ENCODE measurements at places on chromosomes 4 and X.

- no peak for DNase-seq
Observed at GRCh38 chrX:39896951-39897740, 200.6 kb downstream of the BCOR start.

DNA sequence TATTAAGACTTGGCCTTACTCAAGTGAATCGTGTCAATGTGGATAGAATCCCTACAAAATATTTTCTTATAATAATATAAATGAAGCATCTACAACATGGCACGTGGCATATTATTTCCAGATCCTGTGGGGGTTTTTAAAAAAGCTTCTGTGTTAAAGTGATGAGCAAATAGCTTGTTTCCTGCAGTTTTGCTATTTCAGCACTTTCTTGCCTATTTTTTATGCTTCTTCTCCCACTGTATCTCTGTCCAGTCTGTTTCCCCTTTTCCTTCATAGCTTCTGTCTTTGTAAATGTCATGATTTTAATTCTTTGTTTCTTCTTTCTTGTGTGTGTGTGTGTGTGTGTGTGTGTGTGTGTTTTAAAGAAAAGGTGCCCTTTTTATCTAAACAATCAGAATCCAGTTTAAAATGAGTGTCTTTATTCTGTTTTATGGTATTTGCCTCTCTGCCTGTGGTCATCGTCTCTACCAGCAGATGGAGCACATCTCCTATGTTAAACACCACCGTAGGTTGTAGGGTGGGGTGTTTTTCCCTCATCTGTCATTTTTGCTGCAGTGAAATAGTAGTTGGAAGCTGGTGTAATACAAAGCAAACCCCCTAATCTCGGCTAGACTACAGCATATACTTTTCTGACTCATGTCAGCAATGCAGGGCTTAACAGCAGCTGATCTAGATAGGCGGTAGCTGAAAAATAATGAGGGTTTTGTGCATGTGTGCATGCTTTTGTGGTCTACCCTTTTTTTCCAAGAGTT, 33.1 kb downstream of the FTHL17 start:
- DNase-seq: peak; percentile 25

GRCh38 chrX:17417372-17417771, 42.4 kb downstream of the NHS start:
- DNase-seq: no peak

GRCh38 chrX:45449982-45450381, 249.3 kb upstream of the DIPK2B start:
- no peak for DNase-seq

- DNase-seq: no peak
Observed at GRCh38 chrX:51824061-51824460, 69.4 kb upstream of the MAGED1 start.

GRCh38 chr4:55397520-55398321, 2.0 kb downstream of the TMEM165 start:
- DNase-seq: no peak

- DNase-seq: no peak
Observed at GRCh38 chrX:9320940-9321339, 143.9 kb upstream of the TBL1X start.

DNA sequence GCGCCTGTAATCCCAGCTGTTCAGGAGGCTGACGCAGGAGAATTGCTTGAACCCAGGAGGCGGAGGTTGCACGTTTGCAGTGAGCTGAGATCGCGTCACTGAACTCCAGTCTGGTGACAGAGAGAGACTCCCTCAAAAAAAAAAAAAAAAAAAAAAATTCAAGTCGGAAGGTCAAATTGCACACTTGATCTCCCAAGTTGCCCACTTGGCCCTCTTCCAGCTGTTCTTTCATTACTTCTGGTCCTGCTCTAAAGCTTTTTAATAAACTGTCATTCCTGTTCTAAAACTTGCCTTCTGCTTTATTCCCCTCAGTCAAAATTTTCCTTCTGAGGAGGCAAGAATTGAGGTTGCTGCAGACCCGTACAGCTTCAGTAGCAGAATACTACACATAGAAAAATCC, 2358.0 kb downstream of the ARAP2 start:
- DNase-seq: no peak

DNA sequence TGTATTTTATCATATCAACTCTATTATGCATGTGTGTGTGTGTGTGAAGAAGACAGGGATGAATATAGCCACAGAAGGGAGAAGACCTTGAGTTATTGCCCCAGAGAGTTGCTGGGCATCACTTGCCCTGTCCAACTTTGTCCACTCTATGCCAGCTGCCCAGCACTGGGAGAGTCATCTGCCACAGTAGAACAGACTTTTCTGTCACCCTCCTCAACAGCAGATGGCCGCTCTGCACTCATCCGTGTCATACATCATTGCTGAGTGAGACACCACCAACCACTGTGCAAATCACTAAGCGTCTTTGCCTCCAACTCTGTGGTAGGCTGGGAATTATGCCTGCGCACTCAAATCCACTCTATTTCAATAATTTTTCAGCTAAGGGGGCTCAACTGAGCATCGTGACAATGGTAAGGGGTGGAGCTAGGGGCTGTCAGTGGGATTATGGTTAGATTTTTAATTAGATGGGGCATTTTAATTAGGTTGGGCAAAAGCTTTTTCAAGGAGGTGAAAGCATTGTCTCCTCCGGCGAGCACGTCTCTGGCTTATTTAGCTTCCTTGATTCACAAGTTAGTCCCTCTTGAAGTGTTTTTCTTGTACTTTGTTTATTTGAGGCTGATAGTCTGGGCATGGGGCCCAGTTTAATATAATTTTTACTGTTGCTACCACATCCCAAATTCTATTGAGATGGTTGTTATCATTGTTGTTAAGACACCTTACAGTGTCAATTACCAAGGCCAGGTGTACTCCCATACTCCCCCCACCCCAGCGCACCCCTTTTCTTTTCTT, 100.1 kb upstream of the KLF3 start:
- no peak for DNase-seq

- no peak for DNase-seq
Observed at GRCh38 chr4:168098248-168098717, 5.9 kb downstream of the ANXA10 start.

DNA sequence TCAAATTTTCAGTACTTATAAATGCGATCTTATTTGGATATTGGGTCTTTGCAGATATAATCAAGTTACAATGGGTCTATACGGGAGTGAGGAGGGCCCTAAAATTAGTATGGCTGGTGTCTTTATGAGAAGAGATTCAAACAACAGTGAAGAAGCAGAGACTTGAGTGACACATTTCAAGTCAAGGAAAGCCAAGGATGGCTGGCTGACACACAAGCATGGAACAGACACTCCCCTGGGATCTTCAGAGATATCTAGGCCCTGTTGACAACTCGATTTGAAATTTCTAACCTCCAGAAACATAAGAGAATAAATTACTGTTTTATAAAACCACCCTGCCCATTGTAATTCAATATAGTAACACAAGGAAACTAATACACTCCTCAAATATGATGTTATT, 1886.0 kb upstream of the PCDH7 start:
- DNase-seq: no peak

DNA sequence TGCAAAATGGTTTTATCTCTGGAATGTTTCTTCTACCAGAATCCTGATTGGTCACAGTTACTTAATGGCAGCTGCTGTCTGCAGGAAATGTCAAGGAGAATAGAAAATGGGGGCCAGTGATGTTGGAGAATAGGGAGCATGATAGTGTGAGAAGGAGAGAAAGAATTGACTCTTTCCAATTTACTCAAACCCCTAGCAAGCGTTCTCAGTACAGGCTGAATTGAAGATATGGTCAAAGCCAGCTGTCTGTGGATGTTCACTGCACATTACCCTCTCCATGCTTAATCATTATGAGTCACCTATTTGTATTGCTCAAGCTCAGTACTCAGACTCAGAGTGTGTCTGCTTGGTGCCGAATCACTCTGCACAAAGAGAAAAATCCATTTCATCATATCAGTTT, 57.8 kb upstream of the FAM47B start:
- DNase-seq: no peak

DNA sequence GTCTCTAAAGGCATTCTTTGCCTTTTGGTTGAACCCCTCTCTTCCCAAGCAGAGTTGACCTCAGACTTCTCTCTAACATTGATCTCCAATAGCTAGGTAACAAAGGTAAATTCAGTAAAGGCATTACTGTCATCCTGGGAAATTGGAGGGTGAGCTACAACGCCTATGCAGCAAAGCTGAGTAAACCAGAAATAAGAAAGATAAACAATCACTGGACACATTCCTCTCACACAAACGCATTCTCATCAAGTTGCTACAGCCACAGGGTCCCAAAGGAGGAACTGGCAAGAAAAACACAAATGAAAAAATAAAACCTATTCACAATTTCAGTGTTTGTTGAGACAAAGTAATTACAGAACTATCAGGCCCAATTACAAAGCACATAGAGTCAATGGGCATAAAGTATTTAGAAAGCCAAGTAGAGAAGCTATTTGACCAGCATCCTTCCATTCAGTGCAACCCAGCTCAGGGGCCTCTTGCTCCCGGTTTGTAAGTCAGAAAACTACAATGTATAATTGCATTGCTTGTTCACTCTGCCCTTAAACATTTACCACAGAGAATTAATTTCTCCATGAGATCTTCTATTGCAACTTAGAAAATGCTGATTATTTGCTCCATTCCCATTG, 967.7 kb downstream of the PCDH7 start:
- DNase-seq: no peak

GRCh38 chrX:11464836-11465463, 171.7 kb downstream of the AMELX start:
- peak; percentile 82 for DNase-seq

DNA sequence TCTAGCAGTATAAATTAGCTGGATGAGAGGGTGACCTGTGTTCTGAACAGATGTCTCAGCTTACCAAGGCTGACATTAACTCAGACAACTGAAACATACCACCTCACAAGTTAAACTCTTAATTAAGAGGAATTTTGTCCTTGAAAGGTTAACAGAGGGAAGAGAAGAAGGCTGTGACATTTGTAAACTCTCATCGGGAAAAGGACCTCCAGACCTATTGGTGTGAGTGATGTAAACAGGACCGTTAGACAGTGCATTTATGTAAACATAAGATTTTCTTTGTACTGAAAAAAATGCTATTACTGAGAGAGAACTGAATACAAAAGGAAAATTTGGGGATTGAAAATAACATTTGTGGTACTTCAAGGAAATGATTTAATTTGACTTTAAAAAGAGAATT, 308.4 kb upstream of the DIAPH2 start:
- no peak for DNase-seq

Data from hematopoietic multipotent progenitor cell treated with erythropoietin and hydrocortisone succinate and interleukin-3 and kit ligand, for 8 days (in vitro differentiated cells).